GM12878 (cell line): ENCODE measurements at places on chromosomes 12 and 14. TPM values are rescaled to one million over a fixed set of nuclear protein-coding genes. Genes with fewer than 3 reads are reported as not detected.

DNA sequence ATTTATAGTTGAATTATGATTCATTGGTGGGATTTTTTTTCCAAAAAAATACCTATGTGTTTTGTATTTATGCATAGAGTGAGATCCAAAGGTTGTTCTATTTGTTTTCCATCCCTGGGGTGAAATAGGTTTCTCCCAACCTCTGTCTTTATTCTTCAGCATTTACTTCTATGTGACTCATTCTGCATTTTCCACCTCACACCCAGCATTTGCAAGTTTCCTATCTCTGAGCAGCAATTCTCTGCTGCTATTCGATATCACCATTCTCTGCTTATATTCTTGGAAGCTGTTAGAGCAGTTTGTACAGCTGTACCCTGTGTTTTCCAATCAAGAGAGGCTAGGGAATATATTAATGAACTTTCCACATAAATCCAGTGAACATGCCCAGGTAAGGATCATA, 538.9 kb downstream of the SNAPC1 start:
- H3K27ac ChIP-seq: no peak overlapping the region
- no peaks in the 10 kb centered on the region for H3K27me3 ChIP-seq
- DNase-seq: no peak
- H3K4me3 ChIP-seq: no peak overlapping the region
- H3K36me3 ChIP-seq: no peaks in the 10 kb centered on the region

The FSCB gene
- polyA plus RNA-seq: not detected in 2 replicates

DNA sequence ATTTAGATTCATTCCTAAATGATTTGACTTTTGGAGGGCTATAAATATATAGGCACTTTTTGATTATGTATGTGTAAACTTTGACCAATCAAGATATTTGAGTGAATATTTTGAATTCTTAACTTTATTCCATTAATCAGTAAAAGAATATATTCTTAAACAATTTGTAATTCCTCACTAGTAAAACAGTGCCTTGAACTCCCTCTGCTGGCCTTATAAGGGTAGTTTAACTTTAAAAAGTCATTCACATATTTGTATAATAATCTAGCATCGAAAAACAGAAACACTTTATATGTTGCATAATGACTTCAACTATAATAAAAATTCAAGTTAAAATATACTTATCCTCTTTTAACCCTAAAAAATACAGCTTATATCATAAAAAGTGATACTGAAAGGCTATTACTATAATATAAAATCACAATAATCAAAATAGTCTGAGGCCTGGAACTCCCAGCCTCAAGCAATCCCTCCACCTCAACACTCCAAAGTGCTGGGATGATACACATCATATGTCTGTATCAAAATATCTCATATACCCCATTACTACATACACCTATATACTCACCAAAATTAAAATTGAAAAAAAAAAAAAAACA, 31.2 kb downstream of the CCDC59 start:
- DNase-seq: no peak
- no peaks in the 10 kb centered on the region for H3K36me3 ChIP-seq
- H3K4me1 ChIP-seq: no peaks in the 10 kb centered on the region
- H3K27ac ChIP-seq: no peak overlapping the region
- H3K27me3 ChIP-seq: no peaks in the 10 kb centered on the region
- H3K4me3 ChIP-seq: no peak overlapping the region

The DCAF11 gene
- 62.8 and 63.8 TPM in 2 replicates for polyA plus RNA-seq

DNA sequence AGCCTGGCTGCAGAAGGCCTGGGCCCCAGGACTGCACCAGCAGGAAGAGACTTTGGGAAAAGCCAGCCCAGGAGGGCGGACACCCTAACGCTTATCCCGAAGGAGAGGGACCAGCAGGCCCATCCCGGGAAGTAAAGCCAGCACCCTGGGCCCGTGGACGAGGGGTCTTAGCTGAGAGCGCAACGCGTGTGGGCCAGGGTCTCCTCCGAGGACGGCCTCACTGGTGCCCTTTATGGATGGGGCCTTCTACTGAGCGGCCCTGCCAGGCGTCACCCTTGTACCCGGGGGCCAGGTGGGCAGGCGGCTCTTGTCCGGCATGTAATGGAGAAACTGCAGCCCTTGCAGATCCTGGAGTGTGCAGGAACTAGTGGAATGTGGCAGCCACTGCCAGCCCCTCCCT, 14.1 kb downstream of the TEDC1 start:
- H3K4me1 ChIP-seq: no peaks in the 10 kb centered on the region
- peaks cover 1% of the 10 kb centered on the region; the same call in 1 of the 2 replicates for H3K27me3 ChIP-seq
- no peak for DNase-seq
- no peak overlapping the region for H3K4me3 ChIP-seq
- no peak overlapping the region for H3K27ac ChIP-seq
- H3K36me3 ChIP-seq: no peaks in the 10 kb centered on the region

GRCh38 chr12:51012570-51013236, 13.5 kb downstream of the SLC11A2 start:
- H3K36me3 ChIP-seq: peaks cover 2% of the 10 kb centered on the region; the same call in 1 of the 2 replicates
- H3K4me3 ChIP-seq: no peak overlapping the region
- no peak for DNase-seq

The TAS2R9 gene
- not detected in 2 replicates for polyA plus RNA-seq

DNA sequence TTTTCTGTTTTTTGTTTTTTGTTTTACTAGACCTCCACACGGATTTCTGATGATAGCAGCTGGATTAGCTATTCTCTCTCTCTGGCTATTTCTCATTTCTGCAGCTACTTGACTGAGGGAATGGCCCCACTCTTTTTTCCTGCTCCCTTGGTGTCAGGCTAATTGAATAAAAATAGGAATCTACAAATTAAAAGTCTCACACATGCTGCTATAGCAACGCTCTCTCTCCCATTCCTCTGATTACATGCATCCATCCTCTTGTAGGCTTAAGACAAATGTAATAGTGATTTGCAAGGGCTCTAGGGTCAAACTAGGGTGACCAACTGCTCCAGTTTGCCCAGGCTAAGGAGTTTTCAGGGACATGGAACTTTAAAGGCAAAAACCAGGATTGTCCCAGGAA, 221.8 kb downstream of the PHLDA1 start:
- no peak overlapping the region for H3K4me3 ChIP-seq
- DNase-seq: no peak
- H3K27ac ChIP-seq: no peak overlapping the region
- H3K36me3 ChIP-seq: no peaks in the 10 kb centered on the region

The RDH12 gene
- polyA plus RNA-seq: not detected in 2 replicates

GRCh38 chr12:69903548-69903947, 78.5 kb downstream of the MYRFL start:
- H3K36me3 ChIP-seq: no peaks in the 10 kb centered on the region
- H3K4me1 ChIP-seq: peaks cover 16% of the 10 kb centered on the region
- no peak for DNase-seq
- H3K27me3 ChIP-seq: no peaks in the 10 kb centered on the region

DNA sequence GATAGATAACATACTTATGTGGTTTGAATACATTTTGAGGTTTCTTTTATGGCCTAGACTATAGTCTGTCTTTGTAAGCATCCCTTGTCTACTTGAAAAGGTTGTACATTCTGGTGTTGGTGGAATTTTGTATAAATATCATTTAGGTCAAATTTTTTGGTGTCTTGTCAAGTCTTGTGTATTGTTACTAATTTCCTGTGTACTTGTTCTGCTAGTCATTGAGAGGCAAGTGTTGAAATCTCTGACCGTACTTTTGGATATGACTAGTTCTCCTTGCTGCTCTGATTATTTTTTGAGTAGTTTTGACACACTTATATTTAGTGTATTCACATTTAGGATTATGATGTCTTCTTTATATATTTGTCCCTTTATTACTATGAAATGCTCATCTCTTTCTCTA, 219.6 kb downstream of the CCDC91 start:
- H3K36me3 ChIP-seq: no peaks in the 10 kb centered on the region
- DNase-seq: no peak
- no peak overlapping the region for H3K4me3 ChIP-seq
- no peak overlapping the region for H3K27ac ChIP-seq

The CACNA1C gene
- 0.10 and 0.15 TPM in 2 replicates for polyA plus RNA-seq

The HOXC9 gene
- not detected in 2 replicates for polyA plus RNA-seq

DNA sequence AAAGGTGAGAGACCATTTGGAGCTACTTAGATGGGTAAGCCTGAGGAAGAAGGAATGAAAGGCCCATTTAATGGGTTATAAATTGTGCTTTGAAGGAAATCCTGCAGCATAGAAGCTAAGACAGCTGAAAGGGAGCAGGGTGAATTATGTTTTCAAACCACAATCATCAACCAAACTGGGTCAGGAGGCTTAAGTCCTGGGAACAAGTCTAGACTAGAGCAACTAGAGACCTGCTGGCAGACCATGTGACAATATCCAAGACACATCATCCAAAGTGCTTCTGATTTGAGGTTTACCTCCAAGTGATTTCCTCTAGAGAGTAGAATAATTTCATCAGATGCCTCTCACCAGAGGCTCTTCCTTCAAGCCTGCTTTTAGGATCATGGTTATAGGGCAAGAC, 53.7 kb downstream of the MAP3K9 start:
- no peaks in the 10 kb centered on the region for H3K27me3 ChIP-seq
- H3K4me3 ChIP-seq: no peak overlapping the region
- H3K4me1 ChIP-seq: no peaks in the 10 kb centered on the region

GRCh38 chr14:104504172-104504735, 75.3 kb upstream of the C14orf180 start:
- H3K27ac ChIP-seq: no peak overlapping the region
- no peaks in the 10 kb centered on the region for H3K27me3 ChIP-seq
- no peak for DNase-seq
- H3K4me3 ChIP-seq: no peak overlapping the region

- H3K4me1 ChIP-seq: no peaks in the 10 kb centered on the region
- H3K27me3 ChIP-seq: no peaks in the 10 kb centered on the region
- no peak overlapping the region for H3K4me3 ChIP-seq
- DNase-seq: no peak
- no peak overlapping the region for H3K27ac ChIP-seq
- no peaks in the 10 kb centered on the region for H3K36me3 ChIP-seq
Observed at GRCh38 chr12:74401035-74401434, 136.6 kb upstream of the ATXN7L3B start.

GRCh38 chr12:4787965-4788364, 67.8 kb downstream of the GALNT8 start:
- H3K36me3 ChIP-seq: no peaks in the 10 kb centered on the region
- no peak overlapping the region for H3K4me3 ChIP-seq
- no peak overlapping the region for H3K27ac ChIP-seq
- H3K4me1 ChIP-seq: no peaks in the 10 kb centered on the region
- H3K27me3 ChIP-seq: no peaks in the 10 kb centered on the region
